Breast epithelium (tissue), 4 donors: ENCODE measurements at places on chromosomes 11 and 22. TPM values are rescaled to one million over a fixed set of nuclear protein-coding genes. Genes with fewer than 3 reads are reported as not detected.
A peak's percentile ranks its signal among the peaks of the same experiment; 100 is the strongest.

- H3K27me3 ChIP-seq: no peaks in the 10 kb centered on the region
- DNase-seq: peak; percentile 42
- H3K36me3 ChIP-seq: peaks cover 9% of the 10 kb centered on the region
- peak overlapping the region; percentile 76 for H3K27ac ChIP-seq
- no peaks in the 10 kb centered on the region for H3K4me1 ChIP-seq
Measured at GRCh38 chr22:29346659-29347058, 31.2 kb upstream of the RASL10A start.

DNA sequence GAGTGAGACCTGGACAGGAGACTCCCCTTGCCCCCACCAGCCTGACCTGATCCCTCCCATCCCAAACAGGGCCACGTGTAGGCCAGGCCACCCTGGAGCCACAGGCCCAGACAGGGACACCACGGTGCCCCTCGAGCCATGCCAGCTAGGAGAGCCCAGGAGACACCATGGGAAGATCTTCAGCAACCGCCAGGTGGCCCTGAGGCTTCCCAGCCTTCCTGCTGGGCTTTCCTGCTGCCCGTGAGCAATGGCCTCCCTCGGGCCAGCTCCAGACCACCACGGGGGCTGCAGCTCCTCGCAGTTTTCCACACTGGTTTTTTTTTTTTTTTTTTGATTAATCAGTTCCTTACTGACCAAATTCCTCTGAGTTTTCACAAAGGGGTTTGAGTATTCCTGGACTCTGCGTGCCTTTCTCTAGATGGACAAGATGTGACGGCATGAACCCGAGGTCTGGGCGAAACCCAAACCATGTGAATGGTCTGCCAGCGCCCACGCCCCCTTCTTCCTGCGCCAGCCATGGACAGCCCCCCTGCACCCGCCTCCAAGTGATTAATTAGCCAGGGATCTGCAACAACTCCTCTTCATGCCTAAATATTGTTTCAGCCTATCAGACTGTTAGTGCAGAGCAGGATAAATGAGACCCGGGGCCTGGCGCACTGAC is 40.9 kb downstream of the TBX1 start:
- DNase-seq: no peak
- peaks cover 5% of the 10 kb centered on the region for H3K4me1 ChIP-seq
- H3K27me3 ChIP-seq: no peaks in the 10 kb centered on the region
- no peak overlapping the region for H3K4me3 ChIP-seq
- H3K36me3 ChIP-seq: no peaks in the 10 kb centered on the region

DNA sequence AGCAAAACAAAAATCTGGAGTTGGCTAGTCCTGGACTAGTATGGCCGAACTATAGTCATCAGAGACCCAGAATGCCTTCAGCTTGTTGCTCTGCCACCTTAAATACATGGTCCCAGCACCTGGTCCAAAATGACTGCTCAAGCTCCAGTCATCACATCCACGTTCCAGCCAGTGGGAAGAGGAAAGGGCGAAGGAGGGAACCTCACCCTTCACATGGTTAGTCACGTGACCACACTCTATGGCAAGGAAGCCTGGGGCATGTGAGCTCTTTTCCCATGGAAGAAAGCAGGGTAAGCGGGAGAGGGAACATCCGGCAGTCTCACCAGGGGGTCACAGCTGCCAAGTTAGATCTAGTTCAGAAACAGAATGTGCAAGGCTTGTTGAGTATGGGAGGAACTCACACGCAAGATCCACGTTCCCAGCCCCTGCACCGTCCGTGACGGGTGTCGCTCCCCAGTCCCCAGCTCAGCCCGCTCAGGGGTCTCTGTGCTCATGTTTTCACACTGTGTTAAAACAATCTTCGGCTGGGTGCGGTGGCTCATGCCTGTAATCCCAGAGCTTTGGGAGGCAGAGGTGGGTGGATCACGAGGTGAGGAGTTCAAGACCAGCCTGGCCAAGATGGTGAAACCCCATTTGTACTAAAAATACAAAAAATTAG is 1.9 kb upstream of the ANO9 start:
- no peak for DNase-seq
- no peaks in the 10 kb centered on the region for H3K4me1 ChIP-seq
- H3K27ac ChIP-seq: no peak overlapping the region
- no peaks in the 10 kb centered on the region for H3K27me3 ChIP-seq

Gene DLG2
- total RNA-seq: 12.3 TPM

DNA sequence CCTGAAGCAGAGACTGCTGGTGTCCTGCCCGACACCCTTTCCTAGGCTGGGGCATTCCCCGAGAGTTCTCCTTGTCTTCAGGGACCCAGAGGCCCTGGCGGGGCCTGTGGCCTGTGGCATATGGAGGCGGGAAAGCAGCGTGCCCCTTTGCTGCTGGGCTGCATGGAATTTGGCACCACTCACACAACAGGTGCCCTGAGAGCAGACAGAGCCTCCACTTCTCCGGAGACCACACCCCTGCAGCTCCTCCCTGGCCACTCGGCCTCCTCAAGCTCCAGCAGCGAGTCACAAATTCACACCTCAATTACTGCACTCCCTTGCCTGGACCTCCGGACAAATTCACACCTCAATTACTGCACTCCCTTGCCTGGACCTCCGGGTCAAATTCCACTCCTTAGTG is 1375.2 kb downstream of the TBC1D22A start:
- DNase-seq: no peak
- H3K4me1 ChIP-seq: no peaks in the 10 kb centered on the region
- H3K36me3 ChIP-seq: no peaks in the 10 kb centered on the region
- no peak overlapping the region for H3K27ac ChIP-seq
- H3K4me3 ChIP-seq: no peak overlapping the region
- H3K27me3 ChIP-seq: no peaks in the 10 kb centered on the region

Gene KRTAP5-11
- not detected for total RNA-seq

DNA sequence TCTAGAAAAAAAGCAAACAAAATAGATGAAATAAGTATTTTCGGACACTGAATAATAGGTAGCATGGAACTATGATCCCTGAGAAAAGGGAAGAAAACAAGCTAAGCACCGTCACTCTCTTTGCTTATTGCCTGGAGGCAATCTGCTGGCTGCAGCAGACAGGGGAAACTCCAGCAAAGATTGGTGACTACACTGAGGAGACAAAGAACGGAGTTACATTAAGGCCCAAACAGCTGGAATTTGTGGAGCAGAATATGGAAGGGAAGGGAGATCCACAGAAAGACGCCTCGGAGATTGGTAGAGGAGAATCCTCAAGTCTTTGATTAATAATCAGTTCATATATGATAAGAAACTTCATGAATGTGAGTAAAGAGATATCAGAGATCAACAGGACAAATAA is 150.2 kb downstream of the TYR start:
- no peaks in the 10 kb centered on the region for H3K36me3 ChIP-seq
- no peak for DNase-seq
- H3K4me1 ChIP-seq: no peaks in the 10 kb centered on the region
- no peak overlapping the region for H3K27ac ChIP-seq
- H3K27me3 ChIP-seq: no peaks in the 10 kb centered on the region

DNA sequence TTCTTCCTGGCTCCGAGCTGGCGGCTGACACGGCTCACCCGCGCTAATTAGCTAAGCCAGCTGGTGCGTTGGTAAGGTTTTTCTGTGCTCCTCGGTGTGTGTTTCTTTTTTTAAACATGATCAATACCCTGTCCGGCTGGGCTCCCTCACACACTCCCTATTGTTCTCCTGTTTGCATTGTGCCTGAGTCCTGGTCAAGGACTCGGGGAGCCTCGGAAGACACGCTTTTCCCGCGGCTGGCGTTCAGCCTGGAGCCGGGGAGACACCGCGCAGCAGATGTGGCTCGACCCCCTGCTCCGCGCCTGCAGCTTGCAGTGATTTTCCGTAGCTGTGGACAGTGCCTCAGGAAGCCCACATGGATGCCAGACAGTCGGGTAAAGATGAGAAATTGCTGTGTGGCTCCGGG is 454.9 kb upstream of the CADM1 start:
- no peak for DNase-seq
- no peaks in the 10 kb centered on the region for H3K27me3 ChIP-seq
- H3K27ac ChIP-seq: no peak overlapping the region
- H3K4me3 ChIP-seq: no peak overlapping the region

GRCh38 chr11:11442791-11443190 is 89.7 kb upstream of the CSNK2A3 start:
- H3K4me3 ChIP-seq: no peak overlapping the region
- no peaks in the 10 kb centered on the region for H3K27me3 ChIP-seq
- no peak overlapping the region for H3K27ac ChIP-seq
- no peak for DNase-seq

Gene SHISA8
- total RNA-seq: not detected

Gene FGF3
- total RNA-seq: not detected

DNA sequence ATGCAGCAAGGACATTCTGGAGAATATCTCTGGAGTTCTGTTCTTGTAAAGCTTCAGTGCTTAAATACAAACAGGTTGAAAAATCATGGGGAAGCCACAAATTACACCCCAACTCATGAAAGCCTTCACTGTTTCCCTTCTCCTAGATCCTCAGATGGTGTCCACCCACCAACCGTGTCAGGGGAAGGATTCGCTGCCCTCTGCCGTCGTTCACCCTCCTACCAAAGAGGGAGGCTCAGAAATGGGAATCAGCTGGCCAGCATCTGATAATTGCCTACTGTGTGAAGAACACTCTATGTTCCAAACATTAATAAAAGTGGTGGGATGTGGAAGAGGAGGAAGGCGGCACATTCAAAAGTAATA is 7.4 kb upstream of the HEPACAM start:
- no peaks in the 10 kb centered on the region for H3K27me3 ChIP-seq
- H3K27ac ChIP-seq: no peak overlapping the region
- no peaks in the 10 kb centered on the region for H3K36me3 ChIP-seq
- no peak for DNase-seq
- no peak overlapping the region for H3K4me3 ChIP-seq
- H3K4me1 ChIP-seq: no peaks in the 10 kb centered on the region

GRCh38 chr11:76049511-76049910 is 156.8 kb downstream of the WNT11 start:
- no peaks in the 10 kb centered on the region for H3K4me1 ChIP-seq
- H3K27me3 ChIP-seq: no peaks in the 10 kb centered on the region
- no peak for DNase-seq
- H3K4me3 ChIP-seq: no peak overlapping the region
- H3K27ac ChIP-seq: no peak overlapping the region
- H3K36me3 ChIP-seq: no peaks in the 10 kb centered on the region

- H3K27ac ChIP-seq: no peak overlapping the region
- no peaks in the 10 kb centered on the region for H3K27me3 ChIP-seq
- DNase-seq: no peak
- H3K4me1 ChIP-seq: no peaks in the 10 kb centered on the region
- H3K36me3 ChIP-seq: no peaks in the 10 kb centered on the region
Measured at GRCh38 chr11:70644343-70645060, 246.2 kb downstream of the CTTN start.

Gene OR8G5
- total RNA-seq: not detected

Gene FADS3
- total RNA-seq: 156 TPM

Gene MS4A4A
- total RNA-seq: 9.8 TPM

Gene SRRD
- 17.4 TPM for total RNA-seq

Gene ARL2
- 193 TPM for total RNA-seq

Gene ARHGAP8
- total RNA-seq: 39.4 TPM

GRCh38 chr22:48630433-48630754 is 1197.3 kb downstream of the BRD1 start:
- no peak overlapping the region for H3K27ac ChIP-seq
- H3K4me1 ChIP-seq: no peaks in the 10 kb centered on the region
- H3K36me3 ChIP-seq: no peaks in the 10 kb centered on the region
- H3K27me3 ChIP-seq: peaks cover 26% of the 10 kb centered on the region

DNA sequence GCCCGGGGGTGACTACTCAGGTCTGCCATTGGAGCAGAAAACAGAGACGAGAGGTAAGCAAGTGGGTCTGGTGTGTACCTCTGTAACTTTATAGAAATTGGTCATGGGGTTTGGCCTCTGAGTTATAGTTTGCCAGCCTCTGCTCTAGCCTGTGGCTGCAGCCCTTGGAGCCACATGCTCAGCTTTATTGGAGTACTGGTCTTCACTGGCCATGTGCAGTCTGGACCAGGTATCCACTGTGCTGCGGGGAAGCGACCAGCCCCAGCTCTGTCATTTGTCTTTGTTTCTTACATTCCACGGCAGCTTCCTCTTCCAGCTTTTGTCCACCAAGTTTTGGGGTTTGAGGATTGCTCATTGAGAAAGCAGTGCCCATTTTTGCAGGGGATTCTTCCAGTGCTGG is 453.4 kb downstream of the TBC1D22A start:
- H3K36me3 ChIP-seq: no peaks in the 10 kb centered on the region
- H3K27me3 ChIP-seq: no peaks in the 10 kb centered on the region
- H3K27ac ChIP-seq: no peak overlapping the region
- no peaks in the 10 kb centered on the region for H3K4me1 ChIP-seq

GRCh38 chr11:30313580-30313979 is 9.3 kb upstream of the ARL14EP start:
- no peak overlapping the region for H3K4me3 ChIP-seq
- no peak for DNase-seq
- peaks cover 5% of the 10 kb centered on the region for H3K27me3 ChIP-seq
- H3K27ac ChIP-seq: no peak overlapping the region
- H3K4me1 ChIP-seq: no peaks in the 10 kb centered on the region

Gene CNTF
- 0.59 TPM for total RNA-seq
